ENCODE measurements at places on chromosomes 1 and 21.
A peak's percentile ranks its signal among the peaks of the same experiment; 100 is the strongest.

GRCh38 chr1:175566247-175566646 lies 177.1 kb downstream of the TNR start:
- no peak for DNase-seq

- no peak for DNase-seq
Measured at GRCh38 chr1:241034203-241034936, 322.6 kb downstream of the RGS7 start.

DNA sequence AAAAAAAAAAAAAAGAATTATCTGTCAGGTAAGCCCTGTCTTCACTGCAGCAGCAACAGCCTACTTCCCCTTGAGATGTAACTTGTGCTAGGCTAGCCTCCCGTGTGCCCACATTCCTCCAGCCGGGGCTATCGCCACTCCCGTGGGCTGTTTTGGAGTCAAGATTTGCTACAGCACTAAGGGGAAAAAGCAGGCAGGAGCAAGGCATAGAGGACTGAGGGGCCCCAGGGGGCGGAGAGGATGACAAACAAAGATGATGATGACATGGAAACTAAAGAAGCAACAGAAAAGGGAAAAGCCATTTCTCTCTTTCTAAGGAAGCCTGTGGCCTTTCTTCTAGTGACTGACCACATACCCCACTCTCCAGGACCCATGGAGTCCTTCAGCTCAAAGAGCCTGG lies 1.9 kb downstream of the TNFAIP8L2 start:
- no peak for DNase-seq

GRCh38 chr1:7726623-7727022 lies 44.5 kb upstream of the VAMP3 start:
- DNase-seq = no peak

- no peak for DNase-seq
Measured at GRCh38 chr1:107404756-107405155, 263.9 kb downstream of the NTNG1 start.

DNA sequence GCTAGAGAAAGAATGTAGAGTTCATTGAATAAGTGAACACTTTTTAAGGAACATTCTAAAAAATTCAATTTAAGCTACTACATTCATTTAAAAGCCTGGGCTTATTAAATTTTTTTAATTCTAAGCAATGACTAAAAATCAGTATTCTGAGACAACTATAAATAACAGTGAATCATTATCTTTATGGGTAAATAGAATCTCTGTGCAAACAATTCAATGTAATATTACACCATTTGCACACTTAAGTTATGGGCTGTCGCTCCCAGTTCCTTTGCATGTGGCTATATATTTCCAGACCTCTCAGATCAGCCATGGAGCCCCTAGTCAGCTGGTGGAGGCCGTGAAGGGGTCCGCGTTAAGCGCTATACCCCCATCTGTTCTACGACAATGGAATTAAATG lies 65.1 kb downstream of the KCNK1 start:
- no peak for DNase-seq

DNA sequence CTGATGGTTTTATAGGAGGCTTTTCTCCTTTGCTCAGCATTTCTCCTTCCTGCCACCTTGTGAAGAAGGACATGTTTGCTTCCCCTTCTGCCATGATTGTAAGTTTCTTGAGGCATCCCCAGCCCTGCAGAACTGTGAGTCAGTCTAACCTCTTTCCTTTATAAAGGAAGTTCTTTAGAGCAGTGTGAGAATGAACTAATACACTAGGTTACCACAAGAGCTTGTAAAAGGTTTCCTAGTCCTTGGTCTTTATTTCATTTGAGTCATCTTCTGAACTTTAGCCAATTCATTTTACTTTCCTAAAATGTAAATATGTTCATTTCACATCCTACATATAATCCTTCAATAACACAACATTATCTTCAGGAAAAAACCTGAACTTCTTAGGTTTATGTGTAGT lies 365.3 kb downstream of the HHIPL2 start:
- no peak for DNase-seq

DNA sequence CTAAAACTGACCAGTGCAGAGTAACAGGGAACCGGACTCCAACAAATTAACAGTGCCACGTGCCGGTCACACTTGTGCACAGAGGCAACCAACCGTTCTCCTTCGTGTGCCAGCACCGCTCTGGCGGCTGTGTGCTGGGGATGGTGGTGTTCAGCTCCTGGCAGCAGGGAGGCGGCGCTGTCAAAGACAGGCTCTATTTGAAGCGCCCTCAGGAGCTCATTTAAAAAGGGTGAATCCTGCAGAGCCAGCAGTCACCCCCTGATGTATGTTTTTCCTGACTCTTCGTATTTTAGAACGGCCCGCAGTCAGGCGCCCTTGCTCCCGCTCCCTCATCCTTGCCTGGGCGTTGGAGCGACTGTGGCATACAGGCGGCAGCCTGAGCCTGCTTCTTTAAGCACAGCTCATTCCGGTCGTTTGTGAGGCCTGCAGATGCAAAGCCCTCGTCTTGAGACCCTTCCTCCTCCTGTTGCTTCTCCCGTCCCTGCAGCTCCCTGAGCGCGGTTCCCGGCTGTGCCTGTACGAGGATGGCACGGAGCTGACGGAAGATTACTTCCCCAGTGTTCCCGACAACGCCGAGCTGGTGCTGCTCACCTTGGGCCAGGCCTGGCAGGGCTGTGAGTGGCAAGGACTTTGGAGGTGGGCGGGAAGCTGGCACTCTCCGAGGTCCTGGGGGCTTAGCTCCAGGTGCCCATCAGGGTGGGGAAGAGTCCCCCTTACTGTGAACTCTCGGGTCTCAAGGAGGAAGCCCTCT lies 1.1 kb downstream of the DFFB start:
- DNase-seq = peak; percentile 67

GRCh38 chr1:214688891-214689290 lies 85.9 kb downstream of the CENPF start:
- no peak for DNase-seq

DNA sequence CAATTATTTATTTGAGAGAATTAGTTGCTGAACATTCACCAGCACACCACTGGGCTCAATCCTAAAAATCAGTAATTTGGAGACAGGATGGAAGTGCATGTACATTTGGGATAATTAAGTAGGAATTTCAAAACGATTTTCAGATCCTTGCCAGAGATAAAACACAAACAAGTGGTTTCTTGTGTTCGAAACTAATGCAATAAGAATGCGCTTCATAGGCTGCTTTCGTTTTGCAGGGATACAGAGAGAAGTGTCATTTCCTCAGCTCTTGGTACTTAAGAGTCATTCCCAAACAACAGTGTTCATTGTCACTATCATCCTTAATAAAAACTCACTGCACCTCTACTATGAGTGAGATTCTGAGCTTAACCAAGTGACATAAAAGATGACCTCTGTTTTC lies 20.6 kb upstream of the USP24 start:
- no peak for DNase-seq

- no peak for DNase-seq
Measured at GRCh38 chr1:14996133-14997050, 157.2 kb upstream of the TMEM51 start.

GRCh38 chr1:186682736-186683135 lies 2.5 kb upstream of the PTGS2 start:
- no peak for DNase-seq

GRCh38 chr1:201838381-201838780 lies 9.4 kb downstream of the IPO9 start:
- DNase-seq = no peak

DNA sequence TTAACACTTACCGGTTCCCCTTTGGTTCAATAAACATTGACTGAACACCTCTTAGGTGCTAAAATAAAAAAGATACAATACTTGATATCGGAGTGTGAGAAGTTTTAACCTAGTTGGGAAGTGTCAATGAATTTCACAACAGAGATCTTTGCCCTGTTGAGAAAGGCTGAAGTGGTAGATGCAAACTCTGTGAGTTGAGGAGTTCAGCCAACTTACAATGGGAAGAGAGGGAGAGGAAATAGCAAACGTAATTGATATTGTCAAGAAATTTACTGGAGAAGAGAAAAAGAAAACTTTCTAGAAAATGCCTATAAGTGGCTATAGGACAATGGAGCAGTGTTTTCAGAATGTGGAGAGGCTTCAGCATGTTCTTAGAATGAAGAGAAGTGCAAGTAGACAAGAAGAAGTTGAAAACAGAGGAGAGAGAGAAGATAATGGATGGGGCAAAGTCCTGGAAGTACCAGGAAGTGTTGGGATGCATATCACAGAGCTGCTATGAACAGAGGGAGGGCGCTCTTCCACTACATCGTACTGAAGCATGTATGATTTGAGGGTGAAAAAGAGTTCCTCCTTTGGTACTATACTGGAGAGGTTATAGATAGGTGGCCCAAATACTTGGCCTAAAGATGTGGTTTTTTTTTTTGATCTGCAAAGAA lies 48.9 kb downstream of the MEF2D start:
- no peak for DNase-seq
